CD4-positive, alpha-beta T cell treated with Interleukin-6 at 100 ng/mL for 8 hours (primary cell): ENCODE measurements at places on chromosomes 7 and 10.

- DNase-seq = no peak
Observed at GRCh38 chr7:41809529-41809939, 106.6 kb upstream of the INHBA start.

- DNase-seq = no peak
Observed at GRCh38 chr7:45570797-45571196, 3.4 kb upstream of the ADCY1 start.

DNA sequence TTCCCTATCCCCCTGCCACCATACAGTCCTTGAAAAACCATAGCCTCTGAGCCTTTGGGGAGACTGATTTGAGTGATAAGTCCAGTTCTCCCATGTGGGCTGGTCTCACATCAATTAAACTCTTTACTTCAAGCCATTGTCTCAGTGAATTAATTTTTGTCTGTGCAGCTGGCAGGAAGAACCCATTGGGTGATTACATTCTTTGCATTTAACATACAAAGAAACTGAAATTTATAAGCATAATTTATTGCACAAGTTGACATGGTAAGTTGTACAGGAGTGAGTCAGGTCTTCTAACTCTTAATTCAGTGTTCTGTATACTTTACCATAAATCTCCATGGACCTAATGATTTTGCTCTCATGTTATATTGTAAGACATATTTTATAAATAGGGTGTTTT lies 1613.0 kb upstream of the LRRTM3 start:
- DNase-seq = no peak

DNA sequence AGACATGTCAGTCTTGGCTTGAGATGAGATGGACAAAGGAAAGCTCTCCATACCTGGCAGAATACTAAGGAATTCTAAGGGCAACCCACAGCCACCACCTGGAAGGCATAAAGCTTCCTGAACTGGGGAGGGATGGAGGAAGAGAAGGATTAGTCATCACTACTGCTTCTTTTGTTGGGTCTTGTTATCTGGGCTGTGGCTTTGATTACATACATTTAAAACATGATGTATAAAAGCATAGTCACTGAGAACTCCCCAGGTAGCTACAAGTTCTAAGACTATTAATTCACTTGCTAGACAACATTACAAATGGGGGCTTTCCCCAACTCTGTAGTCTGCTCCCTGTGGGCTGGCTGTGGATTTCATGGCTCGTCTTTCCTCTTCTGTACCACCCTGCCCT lies 58.2 kb downstream of the RBM33 start:
- no peak for DNase-seq

- DNase-seq = no peak
Observed at GRCh38 chr7:41786404-41786803, 83.5 kb upstream of the INHBA start.

DNA sequence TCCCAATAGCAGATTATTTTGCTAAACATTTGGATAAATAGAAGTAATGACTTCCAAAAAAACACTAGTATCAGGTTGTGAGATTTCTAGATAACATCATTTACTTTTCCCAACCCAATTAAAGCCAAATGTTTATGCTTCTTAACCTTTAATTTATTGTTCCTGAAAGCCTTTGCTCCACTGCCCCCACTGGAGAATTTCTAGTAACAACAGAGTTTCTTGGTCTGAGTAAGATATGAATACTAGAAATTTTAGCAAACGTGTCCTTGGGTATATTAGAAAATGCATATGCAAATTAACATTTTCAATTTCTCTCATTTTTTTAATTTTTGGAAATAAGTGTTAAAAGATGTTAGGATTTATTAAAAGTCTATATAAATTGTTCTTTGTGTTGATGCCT lies 958.0 kb upstream of the PHF14 start:
- DNase-seq = no peak

GRCh38 chr10:18822156-18822555 lies 162.9 kb downstream of the ARL5B start:
- no peak for DNase-seq

DNA sequence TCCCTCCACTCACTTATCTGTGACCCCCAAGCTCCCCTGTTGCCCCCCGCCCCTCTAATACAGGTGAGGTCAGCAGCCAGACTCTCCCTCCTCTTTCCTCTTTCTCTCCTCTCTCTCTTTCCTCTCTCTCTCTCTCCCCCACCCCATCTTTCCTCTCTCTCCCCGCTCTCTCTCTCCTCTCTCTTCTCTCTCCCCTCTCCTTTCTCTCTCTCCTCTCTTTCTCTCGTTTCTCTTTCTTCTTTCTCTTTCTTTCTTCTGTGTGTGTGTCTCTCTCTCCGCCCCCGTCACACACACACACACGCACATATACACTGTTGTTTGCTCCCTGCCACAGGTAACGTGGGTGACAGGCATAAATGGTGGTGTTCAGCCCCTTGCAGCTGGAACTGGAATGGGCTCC lies 37.2 kb upstream of the PSMG3 start:
- DNase-seq = no peak

DNA sequence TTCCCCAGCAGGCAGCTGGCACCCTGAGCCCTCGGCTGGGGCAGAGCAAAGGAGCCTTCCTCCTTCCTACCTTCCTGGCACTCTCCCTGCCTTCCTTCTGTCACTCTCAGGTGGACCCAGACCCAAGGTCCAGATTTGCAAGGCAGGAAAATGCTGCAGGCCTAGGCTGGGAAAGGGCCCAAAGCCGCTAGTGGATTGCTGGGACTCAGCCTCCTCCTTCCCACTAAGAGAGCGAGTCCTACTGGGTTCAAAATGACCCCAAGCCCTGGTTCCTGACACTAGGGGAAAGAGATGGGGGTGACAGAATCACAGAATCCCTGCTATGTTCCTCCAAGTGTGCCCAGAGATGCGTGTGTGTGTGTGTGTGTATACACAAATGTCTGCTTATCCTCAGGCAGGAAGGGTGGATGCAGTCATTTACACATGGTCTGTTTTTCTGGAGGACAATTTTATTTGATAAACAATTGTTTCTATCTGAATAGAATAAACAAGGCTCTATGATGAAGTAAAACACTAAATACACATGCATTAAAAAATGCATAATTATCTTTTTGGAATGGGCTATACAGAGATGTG lies 1.3 kb upstream of the PLAU start:
- no peak for DNase-seq

DNA sequence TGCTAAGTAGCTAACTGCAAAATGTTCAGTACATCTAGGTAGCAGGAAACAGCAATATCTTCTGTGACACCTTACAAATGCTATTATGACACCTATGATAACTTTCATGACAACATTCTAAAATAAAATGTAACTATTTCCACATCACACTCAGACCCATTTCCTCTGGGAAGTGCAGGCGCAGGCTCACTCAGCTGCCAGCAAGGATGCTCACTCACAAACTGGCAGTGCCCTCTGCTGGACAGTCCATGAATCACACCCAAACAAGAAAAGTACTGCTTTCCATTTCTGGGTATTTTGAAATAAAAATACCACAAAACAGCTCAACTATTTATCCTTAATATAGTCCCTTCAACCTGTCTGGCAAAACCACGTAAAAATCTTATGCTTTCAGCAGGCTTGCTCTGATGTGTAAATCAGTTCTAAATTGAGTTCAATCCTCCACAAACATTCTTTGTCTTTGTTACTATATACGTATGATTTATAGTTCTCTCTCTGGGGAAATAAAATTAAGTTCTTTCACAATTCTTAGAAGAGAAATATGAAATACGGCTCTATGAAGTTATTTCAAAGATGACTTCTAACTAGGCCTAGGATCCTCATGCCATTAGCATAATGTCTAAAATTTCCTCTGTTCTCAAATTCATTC lies 176.6 kb downstream of the PARD3 start:
- DNase-seq = peak; percentile 58

- DNase-seq = no peak
Observed at GRCh38 chr7:38025815-38026214, 105.4 kb downstream of the EPDR1 start.

DNA sequence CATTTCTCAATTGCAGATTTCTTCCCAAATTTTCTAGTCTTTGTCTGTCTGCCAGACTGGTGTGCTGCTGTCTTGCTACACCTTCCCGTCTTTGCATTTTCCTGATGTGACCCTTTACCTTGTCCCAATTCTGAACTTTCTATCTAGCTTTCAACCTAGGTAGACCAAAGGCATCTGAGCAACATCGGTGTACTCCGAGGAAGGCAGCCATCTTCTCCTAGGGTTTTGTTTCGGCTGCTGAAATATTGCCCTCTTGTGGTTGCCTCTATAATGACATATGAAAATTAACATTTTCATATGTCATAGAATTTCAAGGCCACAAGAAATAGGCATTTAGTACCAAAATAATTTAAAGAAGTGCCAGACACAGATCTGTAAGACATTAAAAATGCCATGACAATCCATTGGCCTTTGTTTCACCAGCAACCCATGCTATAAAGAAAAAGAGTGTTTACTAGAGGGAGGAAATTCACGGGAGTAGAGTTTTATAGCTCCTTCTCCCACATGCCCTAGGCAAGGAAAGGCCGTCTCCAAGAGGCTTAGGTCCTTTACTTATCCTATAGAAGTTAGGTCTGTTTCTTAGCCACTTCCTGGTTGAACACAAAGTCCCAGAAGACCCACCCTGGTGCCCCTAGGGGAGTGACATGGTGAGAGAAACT lies 23.4 kb downstream of the OR9A2 start:
- peak; percentile 55 for DNase-seq

GRCh38 chr7:38311329-38311937 lies 38.0 kb upstream of the TARP start:
- DNase-seq = no peak
